ENCODE measurements at places on chromosomes 6 and 20.

DNA sequence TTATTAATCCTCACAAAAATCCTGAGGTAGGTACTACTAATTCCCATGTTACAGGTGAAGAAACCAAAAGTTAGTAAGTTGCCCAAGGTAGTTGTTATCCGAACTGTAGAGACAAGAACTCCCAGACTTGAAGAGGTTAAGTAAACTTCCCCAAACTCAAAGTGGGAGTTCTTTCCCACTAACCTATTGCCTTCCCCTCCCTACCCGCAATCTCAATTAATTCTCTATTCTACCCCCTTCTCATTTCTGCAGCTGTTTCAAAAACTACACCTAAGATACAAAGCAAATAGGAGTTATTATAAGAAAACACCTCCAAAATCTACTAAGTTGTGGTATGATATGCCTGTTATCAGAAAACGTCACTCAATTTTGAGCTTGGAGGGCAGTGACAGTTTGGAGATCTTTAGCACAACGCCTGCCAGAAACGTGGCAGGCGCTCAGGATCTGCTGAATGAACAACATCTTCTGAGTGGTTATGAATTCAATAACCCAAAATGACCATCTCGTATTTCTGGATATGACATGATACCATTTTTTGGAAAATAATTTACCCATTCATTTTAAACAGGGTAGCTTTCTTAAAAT lies 7.1 kb downstream of the CSNK2A1 start:
- DNase-seq = no peak

- DNase-seq = no peak
Observed at GRCh38 chr6:51542475-51542874, 544.9 kb downstream of the PKHD1 start.

GRCh38 chr6:75855052-75855451 lies 106.0 kb downstream of the MYO6 start:
- DNase-seq = peak; percentile 62

GRCh38 chr6:165321555-165322145 lies 12.2 kb upstream of the C6orf118 start:
- DNase-seq = no peak

GRCh38 chr6:46931416-46931815 lies 9.7 kb upstream of the ADGRF5 start:
- DNase-seq = no peak

Data from ACHN (cell line).